Adipose tissue (tissue), 3 donors: ENCODE measurements at places on chromosomes 16 and 17. TPM values are rescaled to one million over a fixed set of nuclear protein-coding genes. Genes with fewer than 3 reads are reported as not detected.

Gene FOXC2
- 0.90 TPM for polyA plus RNA-seq

Gene EPN3
- 6.9 TPM for polyA plus RNA-seq

Gene ABCA9
- polyA plus RNA-seq, result 1.8 TPM

Gene RSKR
- polyA plus RNA-seq, result 1.8 TPM

Gene ACAP1
- polyA plus RNA-seq, result 4.0 TPM

Gene TANC2
- polyA plus RNA-seq, result 8.9 TPM

Gene TAT
- 0.01 TPM for polyA plus RNA-seq

Gene ITGAX
- polyA plus RNA-seq, result 4.5 TPM

Gene CHST5
- polyA plus RNA-seq, result not detected
